Cortex of kidney (tissue), 1 donor: ENCODE measurements at places on chromosomes 11 and 22.

GRCh38 chr11:24866743-24867142 lies 369.9 kb downstream of the LUZP2 start:
- no peak for DNase-seq

DNA sequence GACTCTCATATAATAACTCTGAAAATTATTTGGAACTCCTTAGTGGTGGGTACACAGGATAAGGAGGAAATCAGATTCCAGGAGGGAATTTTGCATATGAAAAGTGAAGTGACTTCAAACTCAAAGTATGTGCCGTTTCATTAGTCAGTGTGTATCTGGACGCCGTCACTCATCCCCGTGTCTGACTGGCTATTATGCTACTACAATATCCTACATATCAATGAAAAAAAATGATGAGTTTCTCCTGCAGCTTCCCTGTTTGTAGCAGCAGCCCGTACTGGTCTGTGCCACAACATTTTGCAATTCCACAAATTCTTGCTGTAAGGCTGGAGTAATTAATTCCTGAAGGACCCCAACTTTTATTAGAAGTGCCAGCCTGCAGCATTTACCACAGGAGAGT lies 16.5 kb downstream of the WT1 start:
- DNase-seq = no peak

DNA sequence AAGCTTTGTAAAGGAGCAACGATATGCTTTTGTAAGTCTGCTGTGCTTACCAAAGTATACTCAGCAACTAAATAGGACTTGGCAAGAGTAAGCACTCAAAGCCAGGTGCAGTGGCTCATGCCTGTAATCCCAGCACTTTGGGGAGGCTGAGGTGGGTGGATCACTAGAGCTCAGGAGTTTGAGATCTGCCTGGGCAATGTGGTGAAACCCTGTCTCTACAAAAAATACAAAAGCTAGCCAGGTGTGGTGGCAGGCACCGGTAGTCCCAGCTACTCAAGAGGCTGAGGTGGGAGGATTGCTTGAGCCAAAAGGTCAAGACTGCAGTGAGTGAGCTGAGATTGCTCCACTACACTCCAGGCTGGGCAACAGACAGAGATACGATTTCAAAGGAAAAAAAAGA lies 67.5 kb downstream of the PAK1 start:
- DNase-seq = no peak

- DNase-seq = no peak
Measured at GRCh38 chr11:17414317-17414737, 25.9 kb upstream of the KCNJ11 start.

GRCh38 chr11:120057595-120058581 lies 80.0 kb downstream of the TRIM29 start:
- DNase-seq = no peak

GRCh38 chr22:48564995-48565394 lies 1262.7 kb downstream of the BRD1 start:
- no peak for DNase-seq
